CD4-positive, alpha-beta T cell treated with Interleukin-6 for 4 hours (primary cell): ENCODE measurements at places on chromosomes 3 and 15.
A peak's percentile ranks its signal among the peaks of the same experiment; 100 is the strongest.

DNA sequence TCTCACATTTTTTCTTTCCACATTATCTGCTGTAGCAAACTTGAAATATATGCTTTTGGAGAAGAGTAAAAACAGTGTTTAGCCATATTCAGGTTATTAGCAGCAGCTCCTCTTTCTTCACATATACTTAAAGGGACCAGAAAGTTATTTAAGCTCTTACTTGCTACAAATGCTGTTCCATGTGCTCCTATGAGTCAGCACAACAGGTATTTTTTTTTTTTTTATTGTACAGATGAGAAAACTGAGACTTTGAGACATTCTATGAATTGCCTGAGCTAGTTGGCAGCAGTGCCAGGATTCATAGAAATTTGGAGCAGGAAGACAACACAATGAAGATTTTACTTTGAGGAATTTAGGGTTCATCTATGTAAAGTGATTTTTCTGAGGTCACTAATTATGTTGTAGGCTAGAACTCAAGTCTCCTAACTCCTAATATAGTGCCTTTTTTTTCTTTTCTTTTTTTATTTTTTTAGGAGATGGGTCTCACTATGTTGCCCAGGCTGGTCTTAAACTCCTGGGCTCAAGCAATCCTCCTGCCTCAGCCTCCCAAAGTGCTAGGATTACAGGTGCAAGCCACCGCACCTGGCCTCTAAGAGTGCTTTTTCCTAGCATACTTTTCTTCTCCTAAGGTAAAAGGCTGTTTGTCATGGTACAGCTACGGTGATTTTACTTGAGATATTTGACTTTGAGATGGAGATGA, 23.6 kb downstream of the SETD5 start:
- no peak for DNase-seq

DNA sequence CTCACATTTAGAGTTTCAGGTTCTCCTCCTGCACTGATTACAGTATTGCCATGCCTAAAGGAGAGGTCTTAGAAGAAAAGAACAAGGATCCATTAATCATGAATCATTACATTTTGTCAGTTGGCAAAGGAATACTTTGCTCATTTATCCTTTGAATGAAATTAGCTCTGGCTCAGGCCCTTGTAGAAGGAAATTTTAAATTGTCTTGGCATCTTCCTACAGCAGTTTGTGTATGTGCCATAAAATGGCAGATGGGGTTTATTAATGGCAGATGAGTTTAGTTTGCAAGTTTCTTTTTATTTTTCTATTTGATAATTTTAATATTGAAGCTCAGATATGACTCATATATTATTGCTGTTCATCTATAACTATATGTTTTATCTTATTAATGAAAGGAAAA, 181.2 kb upstream of the EPHA3 start:
- no peak for DNase-seq

GRCh38 chr3:14019459-14019858, 105.2 kb downstream of the CHCHD4 start:
- no peak for DNase-seq

- DNase-seq: no peak
These were observed 92.8 kb upstream of the MITF start for GRCh38 chr3:69646287-69647067.

- peak; percentile 44 for DNase-seq
These were observed 16.2 kb downstream of the NISCH start for GRCh38 chr3:52471371-52472238.

DNA sequence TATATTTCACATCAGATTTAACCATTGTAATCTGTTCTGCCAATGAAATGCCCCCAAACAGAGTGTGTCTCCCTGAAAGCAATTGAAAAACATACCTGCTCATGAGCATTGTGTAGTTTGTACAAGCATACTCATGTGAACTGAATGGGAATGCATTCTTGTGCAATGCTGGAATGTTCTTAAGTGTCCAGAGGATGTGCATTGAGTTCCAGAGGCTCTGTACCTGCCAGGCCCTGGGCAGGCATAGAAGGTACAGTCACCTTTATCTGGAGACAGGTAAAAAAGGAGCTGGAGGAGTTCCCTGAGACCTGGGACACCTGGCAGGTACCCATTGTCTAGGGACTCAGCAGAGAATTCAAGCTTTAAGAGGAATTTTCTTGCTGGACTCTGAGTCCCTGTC, 2.8 kb downstream of the MRAS start:
- DNase-seq: no peak

- DNase-seq: no peak
These were observed 105.9 kb downstream of the IL1RAP start for GRCh38 chr3:190619761-190620160.

- DNase-seq: no peak
These were observed 1.5 kb upstream of the RPL29 start for GRCh38 chr3:51997172-51997571.
